Stimulated activated CD8-positive, alpha-beta memory T cell treated with anti-CD3 and anti-CD28 coated beads, Interleukin-2, amount 100 ng/mL, for 1 hour (primary cell): ENCODE measurements at places on chromosomes 5 and 9.

GRCh38 chr9:127733614-127734013, 1.5 kb downstream of the TOR2A start:
- DNase-seq, result no peak

DNA sequence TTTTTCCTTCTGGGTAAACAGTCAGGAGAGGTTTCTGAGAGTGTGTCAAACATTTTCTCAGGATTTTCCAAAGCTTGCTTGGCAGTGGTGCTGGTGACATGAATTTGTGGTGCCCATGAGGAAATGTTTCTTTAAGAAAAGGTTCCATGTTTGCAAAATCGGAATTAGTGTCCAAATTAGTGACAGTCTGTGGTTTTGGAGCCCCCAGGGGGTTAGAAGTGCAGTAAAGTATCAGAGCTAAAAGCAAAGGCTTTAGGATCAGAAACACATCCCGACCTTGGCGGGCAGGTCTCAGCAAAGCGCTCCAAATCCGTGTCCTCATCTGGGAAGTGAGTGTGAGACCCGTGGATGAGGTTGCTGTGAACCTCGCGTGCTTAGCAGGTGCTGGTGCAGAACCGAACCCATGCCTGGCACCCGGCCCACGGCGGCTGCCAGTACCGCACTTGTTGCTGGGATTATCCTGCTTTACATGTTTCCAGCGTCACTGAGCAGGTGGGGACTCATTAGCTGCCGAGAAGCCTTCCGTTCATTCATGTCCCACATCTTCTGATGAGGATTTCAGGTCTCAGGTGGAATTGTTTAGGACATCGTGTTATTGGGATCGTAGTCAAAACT, 70.8 kb upstream of the COL5A1 start:
- DNase-seq, result no peak

- DNase-seq, result no peak
Observed at GRCh38 chr9:134533850-134534588, 107.6 kb upstream of the COL5A1 start.

- DNase-seq, result no peak
Observed at GRCh38 chr9:74066128-74066527, 431.0 kb upstream of the RORB start.

DNA sequence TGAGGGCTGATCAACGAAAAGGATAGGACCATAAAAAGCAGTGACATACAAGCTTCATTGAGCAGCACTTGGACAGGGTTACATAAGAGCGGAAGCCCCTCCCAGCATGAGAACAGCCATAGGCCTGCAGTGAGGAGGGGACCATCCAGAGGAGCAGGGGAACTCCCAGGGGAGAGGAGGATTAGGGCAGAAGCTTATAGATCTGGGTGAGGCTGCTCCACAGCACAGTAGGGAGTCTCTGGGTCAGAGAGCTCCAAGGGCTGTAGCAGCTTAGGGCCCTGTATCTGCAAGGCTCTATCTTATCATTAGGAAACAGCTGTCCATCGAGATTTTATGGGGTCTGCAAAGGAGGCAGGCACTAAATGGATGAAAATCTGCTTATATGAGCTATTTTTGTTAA, 186.6 kb downstream of the DOCK8 start:
- DNase-seq, result no peak

GRCh38 chr5:135743705-135744411, 90.6 kb upstream of the SLC25A48 start:
- DNase-seq, result no peak

GRCh38 chr5:141877356-141878185, 639 bp downstream of the PCDH1 start:
- DNase-seq, result no peak

DNA sequence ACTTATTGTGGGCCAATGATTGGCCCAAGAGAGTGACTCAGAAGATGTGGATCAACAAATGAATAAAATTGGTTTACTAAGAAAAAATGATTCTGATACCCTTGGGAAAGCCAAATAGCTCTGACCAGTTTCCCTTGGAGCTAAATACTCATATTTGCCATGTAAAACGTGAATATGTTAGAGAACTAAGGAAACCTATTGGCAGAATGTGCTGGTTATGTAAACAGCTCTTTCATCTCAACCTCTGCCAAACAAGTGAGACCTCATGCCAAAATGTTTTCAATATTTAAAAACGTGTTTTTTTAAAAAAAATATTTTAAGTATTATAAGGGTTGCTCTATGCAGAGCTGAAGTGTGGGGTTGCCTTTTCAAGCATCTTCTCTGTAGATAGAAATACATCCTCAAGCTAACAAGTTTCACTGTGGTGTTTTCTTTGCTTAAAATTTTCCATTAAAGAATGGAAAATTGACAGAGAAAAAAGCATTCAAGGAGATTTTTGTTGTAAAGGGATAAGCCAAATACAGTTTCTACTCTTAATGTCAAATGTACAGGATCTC, 186.9 kb upstream of the TUT7 start:
- no peak for DNase-seq

GRCh38 chr9:27572566-27572917, 739 bp downstream of the C9orf72 start:
- peak; percentile 14 for DNase-seq

DNA sequence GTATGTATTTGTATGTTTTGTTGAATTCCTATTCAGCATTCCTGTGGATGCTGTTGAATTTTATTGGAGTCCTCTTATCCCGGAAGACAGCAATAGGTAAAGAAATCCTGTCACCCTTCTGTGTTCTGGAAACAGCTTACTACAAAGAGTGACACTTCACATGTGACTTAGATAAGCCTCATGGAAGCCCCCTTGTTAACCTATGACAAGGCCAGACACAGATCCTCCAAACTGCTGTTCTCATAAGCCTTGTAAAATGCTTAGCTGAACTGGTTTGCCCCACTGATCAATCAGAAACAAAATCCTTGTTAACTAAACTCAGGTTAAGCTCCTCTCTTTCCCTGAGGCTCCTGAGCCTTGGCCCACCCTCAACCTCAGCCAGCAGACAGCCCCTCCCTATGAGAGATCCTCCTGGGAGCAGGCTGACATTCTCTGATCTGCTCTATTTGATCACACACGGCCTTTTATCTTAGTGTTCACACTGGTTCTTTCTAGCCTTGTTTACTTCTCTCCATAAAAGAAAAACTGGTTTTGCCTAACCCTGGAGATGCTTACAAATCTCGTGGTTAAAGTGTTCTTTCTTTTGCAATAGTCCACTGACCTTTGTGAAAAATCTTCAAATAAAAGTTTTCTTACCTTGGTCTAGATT, 29.4 kb upstream of the ATP6V1G1 start:
- no peak for DNase-seq

- DNase-seq, result no peak
Observed at GRCh38 chr5:156824800-156825199, 25.3 kb upstream of the PPP1R2B start.

GRCh38 chr9:130128733-130129431, 43.3 kb upstream of the NCS1 start:
- DNase-seq, result peak; percentile 43

DNA sequence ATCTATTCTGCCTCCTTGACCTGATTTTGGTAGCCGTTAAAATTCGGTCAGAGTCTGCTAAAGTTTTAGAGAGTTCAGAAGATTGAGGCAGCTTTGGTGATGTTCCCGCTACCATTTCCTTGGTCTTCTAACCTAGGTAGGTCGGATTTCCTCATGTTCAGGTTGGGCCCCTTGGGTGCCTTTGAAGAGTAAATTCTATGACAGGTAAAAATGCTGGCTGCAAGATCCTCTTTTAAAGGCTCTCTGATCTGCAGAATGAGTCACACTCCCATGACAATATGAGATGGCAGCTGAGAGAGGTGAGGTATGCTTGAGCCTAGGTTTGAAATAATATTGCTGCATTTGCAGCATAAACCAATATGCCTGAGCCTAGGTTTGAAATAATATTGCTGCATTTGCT, 198.9 kb downstream of the TSSK1B start:
- no peak for DNase-seq

- DNase-seq, result peak; percentile 19
Observed at GRCh38 chr9:37512437-37512836, 26.7 kb downstream of the POLR1E start.

DNA sequence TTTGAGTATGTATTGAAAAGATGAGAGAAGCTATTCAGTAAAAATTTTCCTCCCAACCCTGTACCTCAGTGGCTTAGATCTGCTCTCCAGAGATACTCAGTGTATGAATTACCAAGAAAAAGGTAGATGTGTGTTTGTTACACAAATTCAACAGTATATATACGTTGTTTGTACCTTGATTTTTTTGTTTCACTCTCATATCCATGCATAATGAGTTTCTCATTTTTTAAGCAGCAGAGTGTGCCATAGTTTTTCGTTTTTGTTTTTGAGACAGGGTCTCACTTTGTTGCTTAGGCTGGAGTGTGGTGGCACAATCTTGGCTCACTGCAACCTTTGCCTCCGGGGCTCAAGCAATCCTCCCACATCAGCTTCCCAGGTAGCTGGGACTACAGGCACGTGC, 77.7 kb downstream of the RAB24 start:
- no peak for DNase-seq

DNA sequence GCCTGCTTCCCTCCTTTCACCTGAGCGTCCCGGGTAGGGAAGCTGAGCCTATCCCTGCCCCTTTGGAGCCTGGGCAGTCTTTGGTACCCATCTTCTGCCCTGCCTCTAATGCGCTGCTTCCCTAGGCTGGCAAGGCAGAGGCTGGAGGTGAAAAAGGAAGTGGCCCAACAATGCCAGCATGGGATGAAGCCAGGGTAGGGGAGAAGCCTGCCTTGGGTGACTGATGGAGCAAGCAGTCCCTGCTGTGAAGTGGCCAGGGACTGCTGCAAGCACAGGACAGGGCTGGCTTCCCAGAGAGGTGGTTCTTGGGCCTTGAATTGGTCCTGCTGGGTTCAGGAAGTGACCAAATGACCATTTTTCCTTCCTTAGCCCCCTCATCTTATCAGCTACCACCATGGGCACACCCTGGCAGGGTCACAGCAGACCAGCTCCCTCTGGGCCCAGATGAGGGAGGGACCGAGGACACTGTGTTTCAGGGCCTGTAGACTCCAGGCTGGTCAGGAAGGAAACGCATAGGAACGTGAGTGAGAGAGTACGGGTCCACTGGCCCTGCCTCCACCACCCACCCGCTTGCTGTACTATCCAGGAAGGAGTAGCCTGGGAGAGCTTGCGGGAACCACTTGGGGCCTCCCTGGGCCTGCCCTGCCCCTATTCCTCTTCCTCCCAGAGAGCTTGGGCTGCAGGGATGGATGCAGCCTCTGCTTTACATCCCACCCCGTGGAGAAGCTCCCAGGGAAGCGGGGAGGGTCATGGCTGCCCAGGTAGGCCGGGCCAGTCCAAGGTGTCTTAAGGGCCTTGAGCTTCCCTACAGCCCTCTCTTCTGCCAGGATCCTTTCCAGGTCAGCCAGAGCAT, 102.6 kb downstream of the DAB2IP start:
- no peak for DNase-seq

DNA sequence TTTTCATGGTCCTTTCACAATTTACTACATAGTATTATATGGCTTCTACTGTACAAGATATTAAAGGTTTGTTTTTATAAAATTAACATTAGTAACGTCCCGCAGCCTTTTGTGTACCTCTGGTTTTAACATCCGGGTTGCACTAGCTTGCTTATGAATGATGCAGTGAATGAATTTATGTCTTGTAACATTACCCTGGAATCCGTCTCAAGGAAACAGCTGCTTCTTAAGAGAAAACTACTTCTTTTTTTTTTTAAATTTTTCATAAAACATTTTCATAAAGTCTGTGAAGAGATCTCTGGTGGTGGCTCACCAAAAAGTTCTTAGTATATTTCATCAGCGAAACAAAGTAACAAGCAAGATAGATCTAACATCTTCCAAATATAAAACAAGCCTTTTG, 23.6 kb downstream of the MARCHF3 start:
- no peak for DNase-seq

DNA sequence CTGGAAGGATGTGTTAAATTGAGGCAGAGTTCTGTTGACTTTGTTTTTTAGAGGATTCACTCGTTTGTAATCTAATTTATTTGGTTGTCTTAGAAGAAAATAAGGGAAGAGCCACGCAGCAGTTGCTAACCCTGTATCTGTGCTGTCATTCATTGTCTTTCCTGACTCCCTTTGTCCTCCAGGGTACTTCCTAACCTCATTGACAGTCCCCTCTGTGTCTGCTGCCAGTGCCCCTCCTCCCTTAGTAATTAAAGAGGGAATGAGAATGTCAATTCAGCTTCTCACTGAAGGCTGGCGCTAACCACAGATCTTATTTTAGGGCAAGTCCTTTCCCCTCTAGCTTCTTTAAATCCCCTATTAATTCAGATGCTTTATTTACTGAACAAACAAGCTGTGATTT, 84.0 kb downstream of the MAST4 start:
- no peak for DNase-seq

GRCh38 chr5:173855162-173855994, 32.8 kb upstream of the CPEB4 start:
- no peak for DNase-seq
